ENCODE measurements at places on chromosomes 11 and 22.

DNA sequence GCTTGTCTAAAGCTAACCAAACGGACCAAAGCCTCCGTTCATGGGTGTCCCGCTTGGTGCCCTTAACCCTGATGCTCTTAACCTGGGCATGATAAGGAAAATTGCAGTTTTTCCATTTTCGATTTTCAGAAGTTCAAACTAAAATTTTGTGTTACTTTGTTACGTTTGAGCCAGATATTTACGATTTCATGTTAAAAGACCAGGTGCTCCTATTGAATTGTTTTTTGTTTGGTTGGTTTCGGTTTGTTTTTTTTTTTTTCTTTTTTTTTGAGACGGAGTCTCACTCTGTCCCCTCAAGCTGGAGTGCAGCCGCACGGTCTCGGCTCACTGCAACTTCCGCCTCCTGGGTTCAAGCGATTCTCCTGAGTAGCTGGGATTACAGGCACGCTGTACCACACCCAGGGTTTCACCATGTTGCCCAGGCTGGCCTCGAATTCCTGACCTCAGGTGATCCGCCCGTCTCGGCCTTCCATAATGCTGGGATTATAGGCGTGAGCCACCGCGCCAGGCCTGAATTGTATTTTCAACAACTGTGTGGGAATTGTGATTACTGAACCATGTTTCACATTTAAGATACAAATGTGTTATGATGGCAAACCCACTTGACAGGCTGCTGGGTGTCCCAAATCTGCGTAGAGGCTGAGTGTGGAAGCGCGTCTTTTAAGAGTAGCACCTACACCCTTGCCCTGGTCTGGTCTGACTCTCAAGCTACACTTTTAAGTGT lies 864 bp upstream of the USP28 start:
- DNase-seq, result no peak

GRCh38 chr11:27717801-27718229 lies 17.6 kb upstream of the BDNF start:
- no peak for DNase-seq

DNA sequence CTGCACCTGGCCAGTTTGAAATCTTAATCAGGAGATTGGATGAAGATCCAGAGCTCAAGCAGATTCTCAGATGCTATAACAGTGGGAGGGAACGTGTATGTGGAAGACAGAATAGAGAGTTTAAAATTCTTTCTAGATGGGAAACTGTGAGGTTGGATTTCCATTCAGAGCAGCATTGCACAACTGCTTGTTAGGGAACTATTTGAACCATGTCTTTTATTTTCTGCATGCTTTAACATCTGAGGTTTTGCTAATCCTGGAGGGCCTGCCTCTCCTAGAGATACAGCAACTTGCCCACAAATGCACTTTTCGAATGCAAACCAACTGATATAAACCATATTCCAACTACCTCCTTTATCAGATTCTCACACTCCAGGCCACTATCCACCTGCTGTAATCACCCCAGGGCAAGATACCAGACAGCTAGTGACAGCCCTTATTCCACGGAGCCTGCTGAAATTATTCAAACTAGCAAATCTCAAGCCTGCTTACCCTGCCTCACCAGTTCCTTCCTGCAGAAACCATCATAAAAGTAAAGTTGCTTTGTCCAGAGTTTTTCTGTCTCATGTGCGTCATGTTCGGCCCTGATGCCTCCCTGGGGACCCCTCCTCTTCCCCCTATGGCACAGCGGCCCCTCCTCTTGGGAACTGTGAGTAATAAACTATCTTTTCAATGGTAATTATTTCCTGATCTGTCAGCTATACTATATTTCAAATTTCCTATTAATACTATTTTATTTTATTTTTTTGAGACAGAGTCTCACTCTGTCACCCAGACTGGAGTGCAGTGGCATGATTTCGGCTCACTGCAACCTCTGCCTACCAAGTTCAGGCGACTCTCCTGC lies 18.4 kb upstream of the SEC14L4 start:
- DNase-seq, result no peak

DNA sequence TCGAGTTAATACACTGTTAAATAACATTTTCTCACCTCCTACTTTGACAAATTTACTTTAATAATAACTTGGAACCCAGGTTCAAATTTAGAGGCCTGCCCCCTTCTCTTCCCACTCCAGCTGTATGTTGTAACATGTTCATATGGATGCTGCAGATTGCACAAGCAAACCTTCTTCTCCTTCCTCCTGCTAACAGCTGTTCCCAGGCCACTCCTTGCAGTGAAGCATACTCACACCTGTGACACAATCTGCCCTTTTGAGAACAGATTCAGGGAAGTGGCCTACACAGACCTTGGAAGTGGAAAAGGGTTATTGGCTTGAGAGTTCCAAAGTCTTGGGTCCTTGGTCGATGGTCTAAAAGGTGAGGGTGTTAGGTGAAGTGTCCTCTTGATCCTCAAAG lies 131.9 kb downstream of the TEAD1 start:
- no peak for DNase-seq

DNA sequence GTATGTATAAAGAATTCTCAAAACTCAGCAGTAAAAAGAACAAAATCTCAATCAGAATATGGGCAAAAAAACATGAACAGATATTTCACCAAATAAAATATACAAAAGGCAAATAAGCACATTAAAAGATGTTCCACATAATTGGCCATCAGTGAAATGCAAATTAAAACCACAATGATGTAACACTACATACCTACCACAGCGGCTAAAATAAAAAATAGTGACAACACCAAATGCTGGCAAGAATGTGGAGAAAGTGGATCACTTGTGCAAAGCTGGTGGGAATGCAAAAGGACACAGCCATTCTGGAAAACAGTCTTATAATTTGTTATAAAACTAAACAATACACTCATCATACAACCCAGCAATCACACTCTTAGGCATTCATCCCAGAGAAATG lies 38.3 kb upstream of the ACER3 start:
- DNase-seq, result no peak

DNA sequence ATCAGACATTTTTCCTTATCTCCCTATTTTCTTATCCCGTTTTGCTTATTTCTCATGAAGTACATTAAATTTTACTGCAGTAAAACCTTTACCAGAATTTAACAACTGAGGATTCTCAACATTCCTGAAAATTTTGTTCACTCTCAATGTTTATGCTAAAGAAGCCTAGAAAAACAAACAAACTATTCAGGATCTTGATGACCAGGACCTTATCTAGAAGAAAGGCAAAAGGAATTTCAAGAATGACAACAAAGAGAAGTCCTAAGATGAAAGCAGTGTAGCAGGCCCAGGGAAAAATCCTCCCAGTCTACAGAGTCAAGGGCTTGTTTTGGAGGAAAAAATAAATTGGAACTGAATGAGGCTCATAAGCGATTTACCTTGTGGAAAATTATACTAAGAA lies 283.3 kb upstream of the ARHGAP42 start:
- DNase-seq, result no peak

DNA sequence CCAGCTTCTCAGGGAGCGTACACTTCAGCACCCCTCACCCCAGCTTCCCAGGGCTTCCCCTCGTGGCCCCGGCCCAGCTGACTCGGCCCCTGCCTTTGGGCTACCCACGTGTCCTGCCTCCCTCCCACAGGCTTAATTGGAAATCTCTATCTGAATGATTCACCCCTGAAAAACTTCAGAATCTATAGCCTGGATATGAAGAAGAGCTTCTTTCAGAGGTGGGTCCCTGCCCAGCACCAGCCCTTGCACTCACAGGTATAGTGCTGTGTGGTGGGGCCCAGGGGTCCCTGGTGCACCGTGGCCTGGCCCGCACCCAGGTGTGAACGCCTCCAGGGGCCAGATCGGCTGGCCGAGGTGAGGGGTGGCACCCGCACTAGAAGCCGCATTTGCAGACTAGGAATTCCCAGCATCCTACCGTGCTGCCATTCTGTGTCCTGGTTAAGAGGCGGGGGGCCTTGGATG lies 38.4 kb downstream of the B3GAT1 start:
- DNase-seq, result no peak

- DNase-seq, result no peak
These were observed 43.7 kb downstream of the OSBPL5 start for GRCh38 chr11:3121416-3121815.

GRCh38 chr22:32476281-32477195 lies 1.9 kb downstream of the FBXO7 start:
- DNase-seq, result no peak

DNA sequence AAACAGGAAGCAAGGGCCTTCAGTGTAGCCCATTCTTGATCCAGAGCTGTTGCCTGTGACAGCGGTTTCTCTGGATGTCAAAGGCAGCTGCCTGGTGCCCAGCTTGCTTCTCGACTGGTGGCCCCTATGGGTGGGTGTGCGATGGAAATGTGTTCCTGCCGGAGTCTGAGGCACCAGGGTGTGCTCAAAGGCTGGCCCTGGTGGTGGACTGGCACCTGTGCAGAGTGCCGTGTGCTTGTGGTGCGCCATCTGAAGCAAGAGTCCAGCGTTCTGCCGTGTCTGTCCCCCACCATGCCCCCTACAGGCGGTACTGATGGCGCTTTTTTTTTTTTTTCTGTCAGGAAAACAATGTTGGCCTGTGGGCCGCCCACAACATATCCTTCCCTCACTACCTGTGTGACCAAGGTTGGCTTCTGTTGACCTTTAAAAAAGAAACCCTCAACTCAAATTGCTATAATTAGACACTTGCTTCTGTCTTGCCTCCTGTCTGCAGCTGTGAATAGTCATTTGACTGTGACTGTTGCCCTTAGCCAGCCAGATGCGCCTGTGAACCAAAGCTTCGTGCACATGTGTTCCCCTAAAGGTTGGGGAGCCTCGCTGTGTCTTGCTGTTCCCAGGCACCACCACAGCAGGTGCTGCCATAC lies 4.7 kb upstream of the RANBP1 start:
- DNase-seq, result no peak

DNA sequence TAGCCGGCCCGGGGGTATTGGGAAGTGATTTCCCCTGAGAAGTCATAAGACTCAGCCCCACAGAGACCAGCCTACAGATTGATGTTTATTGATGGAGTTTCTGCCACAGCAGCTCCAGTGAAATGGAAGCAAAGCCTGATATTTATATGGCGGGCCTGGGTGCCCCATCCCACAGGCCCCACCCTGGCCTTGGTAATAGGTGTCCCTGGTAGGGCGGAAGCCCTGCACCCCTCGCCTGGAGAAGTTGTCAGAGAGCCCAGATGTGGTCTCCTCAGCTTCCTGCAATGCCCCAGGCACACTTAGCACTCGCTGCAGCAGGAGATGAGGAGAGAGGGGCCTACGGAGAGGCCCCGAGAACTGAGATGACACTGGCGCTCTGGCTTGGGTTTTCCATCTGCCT lies 107.4 kb downstream of the MORC2 start:
- DNase-seq, result no peak

DNA sequence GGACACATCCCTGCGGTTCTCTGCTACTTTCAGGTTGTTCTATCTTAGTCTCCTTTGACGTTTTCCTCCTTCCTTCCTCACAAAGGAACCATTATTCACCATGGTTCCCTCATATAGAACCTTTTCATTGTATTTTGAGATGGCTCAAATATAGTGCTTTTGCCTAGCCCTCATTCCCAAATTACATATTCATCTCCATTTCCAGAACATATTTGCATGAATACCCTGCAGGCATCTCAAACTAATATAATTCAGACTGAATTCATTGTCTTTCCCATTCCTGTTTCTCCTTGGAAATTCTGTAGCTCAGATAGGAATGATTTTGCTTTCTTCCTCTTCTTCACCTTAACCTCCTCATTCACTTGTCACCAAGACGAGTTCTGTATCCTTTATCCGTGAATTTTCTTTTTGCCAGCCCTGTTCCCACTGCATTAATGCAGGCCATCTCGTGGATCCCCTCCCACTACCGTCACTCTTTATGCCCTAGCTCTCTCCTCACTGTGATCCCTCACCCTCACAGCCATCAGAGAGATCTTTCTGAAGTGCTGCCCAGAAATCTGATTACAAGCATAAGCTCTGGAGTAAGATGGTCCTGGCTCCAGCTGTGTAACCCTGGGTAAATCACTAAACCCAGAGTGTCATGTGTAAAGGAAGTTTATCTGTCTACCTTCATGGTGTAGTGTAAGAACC lies 23.3 kb downstream of the PIWIL4 start:
- no peak for DNase-seq

GRCh38 chr11:100964435-100964834 lies 165.2 kb downstream of the PGR start:
- no peak for DNase-seq

DNA sequence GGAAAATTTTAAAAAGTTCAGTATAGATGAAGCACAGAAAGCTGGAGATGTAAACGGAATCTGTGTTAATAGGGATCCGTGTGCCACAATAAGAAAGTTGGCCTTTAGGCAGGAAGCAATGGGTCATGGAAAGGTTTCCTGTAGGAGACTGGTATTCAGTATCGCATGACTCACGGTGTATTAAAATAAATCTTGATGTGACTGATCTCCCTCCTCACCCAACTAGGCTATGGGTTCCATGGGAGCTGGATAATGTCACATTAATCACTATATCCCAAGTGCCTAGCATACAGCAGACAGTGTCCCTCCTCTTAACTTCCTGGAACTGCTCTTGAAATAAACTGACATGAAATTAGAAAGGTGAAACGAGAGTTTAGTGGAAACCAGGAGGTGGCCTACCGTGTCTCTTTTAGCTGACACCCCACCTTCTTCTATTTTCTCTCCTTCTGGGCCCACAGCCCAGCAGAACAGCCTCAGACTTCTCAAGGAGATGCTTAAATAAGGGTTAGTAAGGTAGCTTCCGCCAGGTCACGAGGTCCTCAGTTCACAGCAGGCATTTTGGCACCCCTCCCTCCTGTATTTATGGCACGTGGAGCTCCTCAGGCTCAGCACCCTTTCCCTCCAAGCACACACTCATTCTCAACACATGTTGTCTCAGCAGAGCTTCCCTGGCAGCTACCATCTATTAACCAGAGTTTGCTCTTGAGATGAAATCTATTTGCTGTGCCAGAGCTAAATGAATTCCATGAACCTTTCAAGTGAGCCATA lies 118.8 kb downstream of the NXPE2 start:
- DNase-seq, result no peak

GRCh38 chr11:20909995-20910726 lies 240.8 kb downstream of the NELL1 start:
- DNase-seq, result no peak

- DNase-seq, result no peak
These were observed 58.7 kb upstream of the KIRREL3 start for GRCh38 chr11:127059286-127059685.

DNA sequence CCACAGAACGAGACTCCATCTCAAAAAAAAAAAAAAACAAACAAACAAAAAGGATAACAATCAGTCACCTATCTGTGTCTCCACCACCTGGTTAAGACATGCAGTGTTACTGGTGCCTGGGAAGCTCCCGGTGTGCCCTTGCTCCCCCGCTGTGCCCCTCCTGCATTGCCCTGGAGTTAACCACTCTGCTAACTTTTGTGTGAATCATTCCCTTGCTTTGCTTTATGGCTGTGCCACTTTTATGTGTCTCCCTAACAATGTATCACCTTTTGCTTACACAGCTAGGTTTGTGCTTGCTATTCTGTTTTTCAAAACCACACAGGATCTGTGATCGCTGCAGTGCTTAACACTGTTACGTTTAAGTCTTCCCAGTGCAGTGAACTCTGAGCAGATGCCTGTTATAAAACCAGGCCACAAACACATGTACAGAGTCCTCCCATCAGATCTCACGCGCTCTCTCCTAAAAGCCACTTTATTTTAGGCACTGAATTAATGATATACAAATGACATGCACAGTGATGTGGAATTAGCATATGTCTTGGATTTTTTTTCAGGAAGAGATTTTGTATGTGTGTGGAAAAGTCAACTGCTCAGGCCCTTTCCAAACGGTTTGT lies 69.9 kb downstream of the BUD13 start:
- no peak for DNase-seq

- no peak for DNase-seq
These were observed 30.7 kb downstream of the LRFN4 start for GRCh38 chr11:66887526-66887925.

GRCh38 chr11:62337303-62338181 lies at the start of gene ASRGL1:
Gene ASRGL1 (plus strand): TSS chr11:62337448. CDS start chr11:62337978, 530 bp downstream.
- peak; percentile 55 for DNase-seq

- no peak for DNase-seq
These were observed 15.7 kb downstream of the PRPF19 start for GRCh38 chr11:60890696-60891095.
